Stimulated activated CD8-positive, alpha-beta memory T cell treated with anti-CD3 and anti-CD28 coated beads, Interleukin-7, amount 100 ng/mL, for 48 hours (primary cell): ENCODE measurements at places on chromosomes 6 and 20.
A peak's percentile ranks its signal among the peaks of the same experiment; 100 is the strongest.

GRCh38 chr20:57943950-57944349 is 234.1 kb upstream of the PMEPA1 start:
- no peak for DNase-seq

GRCh38 chr6:29547573-29547972 is 12.0 kb downstream of the UBD start:
- no peak for DNase-seq

- no peak for DNase-seq
Measured at GRCh38 chr6:114421199-114421598, 78.4 kb upstream of the HS3ST5 start.

- no peak for DNase-seq
Measured at GRCh38 chr6:124298730-124299129, 495.1 kb downstream of the NKAIN2 start.

- no peak for DNase-seq
Measured at GRCh38 chr6:107715550-107716321, 108.4 kb downstream of the SCML4 start.

- DNase-seq = no peak
Measured at GRCh38 chr6:139649128-139649527, 274.7 kb upstream of the CITED2 start.

DNA sequence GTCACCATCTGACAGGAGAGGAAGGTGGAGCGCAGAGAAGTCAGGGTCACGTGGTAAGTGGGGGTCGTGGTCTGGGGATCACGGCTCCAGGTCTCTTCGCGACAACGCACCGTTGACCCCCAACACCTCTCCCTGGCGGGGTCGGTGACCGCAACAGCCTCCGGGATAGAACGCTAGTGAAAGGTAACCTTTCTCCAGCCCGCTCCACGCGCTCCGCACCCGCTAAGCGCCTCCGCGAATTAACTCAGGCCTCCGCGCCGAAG is 600 bp upstream of the SYNJ2 start:
- DNase-seq = no peak

- no peak for DNase-seq
Measured at GRCh38 chr20:16517946-16518783, 55.1 kb downstream of the KIF16B start.

DNA sequence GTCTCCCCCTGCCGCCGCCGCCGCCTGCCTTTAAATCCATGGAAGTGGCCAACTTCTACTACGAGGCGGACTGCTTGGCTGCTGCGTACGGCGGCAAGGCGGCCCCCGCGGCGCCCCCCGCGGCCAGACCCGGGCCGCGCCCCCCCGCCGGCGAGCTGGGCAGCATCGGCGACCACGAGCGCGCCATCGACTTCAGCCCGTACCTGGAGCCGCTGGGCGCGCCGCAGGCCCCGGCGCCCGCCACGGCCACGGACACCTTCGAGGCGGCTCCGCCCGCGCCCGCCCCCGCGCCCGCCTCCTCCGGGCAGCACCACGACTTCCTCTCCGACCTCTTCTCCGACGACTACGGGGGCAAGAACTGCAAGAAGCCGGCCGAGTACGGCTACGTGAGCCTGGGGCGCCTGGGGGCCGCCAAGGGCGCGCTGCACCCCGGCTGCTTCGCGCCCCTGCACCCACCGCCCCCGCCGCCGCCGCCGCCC is 474 bp downstream of the CEBPB start:
- DNase-seq = peak; percentile 34

- no peak for DNase-seq
Measured at GRCh38 chr6:35470663-35471120, 2.5 kb downstream of the RPL10A start.

GRCh38 chr6:45473121-45473993 is 95.6 kb upstream of the SUPT3H start:
- DNase-seq = no peak

GRCh38 chr20:4242376-4242775 is 227.0 kb upstream of the RNF24 start:
- no peak for DNase-seq

DNA sequence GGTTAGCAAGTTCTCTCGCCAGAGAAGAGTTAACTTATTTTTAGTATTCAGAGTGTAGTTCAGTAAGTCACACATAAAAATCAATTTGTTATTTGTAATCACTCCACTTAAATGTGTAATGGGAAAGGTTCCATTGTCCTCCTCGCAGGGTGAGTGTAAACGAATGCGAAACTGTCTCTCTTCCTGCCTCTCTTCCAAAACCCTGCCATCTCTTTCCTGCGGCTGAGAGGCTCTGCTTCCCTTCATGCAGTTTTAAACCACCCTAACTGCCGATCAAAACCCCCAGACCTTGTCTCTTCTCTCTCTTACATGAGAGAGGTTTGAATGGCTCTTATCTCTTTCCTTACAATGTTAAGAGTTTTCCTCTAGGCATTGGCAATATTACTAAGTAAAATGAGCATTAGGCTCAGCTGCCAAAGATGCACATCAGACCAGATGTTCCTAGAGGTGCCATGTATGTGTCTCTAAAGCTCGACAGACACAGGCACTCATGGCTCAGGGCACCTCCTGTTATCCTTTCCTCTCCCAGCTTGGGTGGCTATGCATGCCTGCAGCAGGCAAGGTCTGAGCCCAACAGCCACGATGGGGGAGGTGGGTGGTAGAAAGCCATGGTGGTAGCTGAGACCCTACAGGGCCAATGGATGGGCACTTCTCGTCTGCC is 91.2 kb downstream of the JARID2 start:
- no peak for DNase-seq

DNA sequence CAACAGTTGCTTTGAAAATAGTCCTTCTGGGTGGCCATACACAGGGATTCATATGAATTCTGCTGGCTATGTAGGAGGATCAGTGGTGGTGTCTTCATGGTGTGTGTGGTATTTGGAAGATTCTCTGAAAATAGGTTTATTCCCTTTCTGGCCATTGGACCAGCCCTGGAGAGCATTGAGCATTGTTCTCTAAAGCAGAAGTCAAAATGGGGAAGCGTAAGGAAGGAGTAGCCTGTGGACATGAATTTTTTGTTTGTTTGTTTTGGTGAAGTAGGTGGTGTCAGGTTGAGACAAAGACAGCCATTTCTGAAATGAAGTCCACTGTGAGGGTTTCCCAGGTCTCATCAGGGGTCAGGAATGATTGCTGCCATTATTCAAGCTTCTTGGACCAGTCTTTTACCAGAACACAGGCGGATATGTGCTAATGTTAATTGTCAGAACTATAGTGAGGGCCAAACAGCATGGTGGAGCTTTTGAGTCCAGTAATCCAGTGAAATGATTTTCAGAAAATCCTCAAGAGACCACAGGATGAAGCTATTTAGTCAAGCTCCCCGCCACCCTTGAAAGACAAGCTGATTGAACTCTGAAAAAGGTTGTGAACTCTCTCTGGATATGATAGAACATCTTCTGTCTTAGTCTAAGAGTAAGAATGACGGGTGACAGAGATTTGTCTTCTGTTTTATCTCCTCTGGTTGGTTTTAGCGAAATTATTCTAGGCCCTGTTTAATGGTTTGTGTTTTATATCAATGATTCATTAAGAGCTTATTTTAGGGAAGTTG is 60.0 kb downstream of the DNAH8 start:
- no peak for DNase-seq

- DNase-seq = no peak
Measured at GRCh38 chr6:12034837-12035236, 22.7 kb downstream of the HIVEP1 start.

DNA sequence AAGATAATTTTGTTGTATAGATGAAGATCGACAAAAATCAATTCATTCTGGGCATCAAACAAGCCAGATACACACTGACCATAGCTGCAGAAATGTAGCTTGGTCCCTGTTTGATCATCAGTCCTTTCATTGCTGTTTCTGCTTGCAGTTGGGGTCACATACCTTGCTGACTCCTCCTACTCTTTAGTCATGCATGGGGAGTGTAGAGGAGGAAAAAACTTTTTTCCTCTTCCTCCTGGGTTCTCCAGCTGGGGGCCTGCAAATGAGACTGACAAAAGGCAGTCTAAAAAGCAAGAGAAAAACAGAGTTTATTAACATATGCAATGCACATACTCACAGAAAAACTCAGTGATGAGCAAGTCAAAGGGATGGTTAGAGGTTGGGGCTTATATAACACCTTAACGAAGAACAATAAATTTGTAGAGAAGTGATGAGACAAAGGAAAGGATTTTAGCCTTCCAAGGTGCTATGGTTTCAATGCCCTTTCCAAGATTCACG is 105.8 kb downstream of the QRSL1 start:
- DNase-seq = no peak

- DNase-seq = no peak
Measured at GRCh38 chr6:5679691-5680090, 327.0 kb downstream of the NRN1 start.

DNA sequence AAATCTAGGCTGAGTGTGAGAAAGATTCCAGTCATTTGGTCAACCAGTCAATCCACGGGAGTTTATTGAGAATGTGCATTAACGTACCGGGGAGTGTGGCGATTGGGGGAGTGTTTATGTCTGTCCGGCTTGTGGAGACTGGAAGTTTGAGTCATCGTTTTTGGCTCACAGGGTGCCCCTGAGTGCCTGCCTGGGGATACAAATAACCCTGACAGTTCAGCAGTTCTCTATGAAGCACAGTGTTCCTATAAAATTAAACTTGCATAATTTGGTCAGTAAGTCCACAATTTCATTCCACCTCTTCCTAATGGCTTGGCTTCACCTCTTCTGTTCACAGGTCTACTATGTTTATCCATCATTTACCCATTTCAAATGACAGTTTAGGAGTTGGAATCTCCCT is 72.6 kb upstream of the PLEKHG1 start:
- DNase-seq = no peak

- no peak for DNase-seq
Measured at GRCh38 chr6:144460327-144461095, 175.4 kb downstream of the UTRN start.

DNA sequence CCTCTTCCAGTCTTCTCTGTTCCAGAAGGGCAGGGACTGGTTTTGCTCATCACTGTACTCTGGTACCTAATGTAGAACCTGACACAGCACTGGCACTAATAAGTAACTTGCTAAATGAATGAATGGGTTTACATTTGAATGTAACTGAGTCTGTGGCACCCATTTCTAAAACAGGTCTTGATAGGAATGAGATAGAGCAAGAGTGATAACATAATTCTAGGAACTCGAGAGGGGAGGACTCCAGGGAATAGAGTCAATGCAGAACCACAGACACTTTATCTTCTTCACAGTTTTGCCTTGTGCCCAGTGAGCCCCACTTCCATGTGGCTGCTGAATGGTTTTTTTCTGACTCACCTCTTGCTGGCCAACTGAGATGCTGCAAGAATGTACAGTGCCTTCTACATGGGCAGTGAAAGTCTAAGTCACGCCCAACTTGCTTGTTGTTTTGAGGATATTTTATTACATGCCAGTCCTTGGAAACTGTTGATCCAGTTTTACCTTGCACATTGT is 61.1 kb downstream of the TBC1D7 start:
- no peak for DNase-seq

GRCh38 chr6:168844821-168845609 is 404.0 kb downstream of the SMOC2 start:
- DNase-seq = no peak

DNA sequence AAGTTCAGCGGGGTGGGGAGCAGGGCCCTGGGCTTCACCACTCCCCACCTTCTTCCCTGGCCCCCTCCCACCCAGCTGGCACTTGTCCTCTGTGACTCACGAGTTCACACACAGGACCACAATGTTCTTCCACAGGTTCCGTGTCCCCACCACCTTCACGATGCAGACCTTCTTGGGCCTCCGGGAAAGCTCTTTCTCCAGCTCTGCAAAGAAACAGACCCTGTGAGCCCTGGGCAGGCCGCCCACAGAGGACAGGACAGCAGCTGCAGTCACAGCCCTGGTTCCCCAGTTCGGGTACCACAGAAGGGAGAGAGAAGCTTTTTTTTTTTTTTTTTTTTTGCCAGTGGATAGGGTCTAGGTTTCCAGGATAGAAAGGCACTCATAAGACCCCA is 30.9 kb downstream of the PSMG4 start:
- DNase-seq = no peak

GRCh38 chr20:62346398-62347150 is 20.5 kb downstream of the LAMA5 start:
- DNase-seq = no peak

DNA sequence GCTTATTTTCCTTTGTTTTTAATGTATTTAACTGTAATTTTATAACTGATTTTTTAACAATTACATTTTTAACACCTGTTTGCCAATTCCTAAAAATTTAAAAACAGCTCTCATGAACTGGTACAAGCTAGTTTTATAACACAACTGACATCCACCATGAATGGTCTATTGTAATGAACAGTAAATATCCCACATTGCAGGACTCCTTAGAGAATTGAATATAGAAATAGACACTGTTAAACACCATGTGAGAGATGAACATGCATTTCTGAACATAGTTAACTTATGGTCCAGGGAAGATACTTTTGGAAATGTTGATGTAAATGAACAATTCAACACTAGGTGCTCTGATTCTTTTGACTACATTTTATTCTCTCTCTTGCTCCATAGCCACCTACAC is 195.1 kb upstream of the GMDS start:
- no peak for DNase-seq
